ENCODE measurements at places on chromosomes 7 and 10.

DNA sequence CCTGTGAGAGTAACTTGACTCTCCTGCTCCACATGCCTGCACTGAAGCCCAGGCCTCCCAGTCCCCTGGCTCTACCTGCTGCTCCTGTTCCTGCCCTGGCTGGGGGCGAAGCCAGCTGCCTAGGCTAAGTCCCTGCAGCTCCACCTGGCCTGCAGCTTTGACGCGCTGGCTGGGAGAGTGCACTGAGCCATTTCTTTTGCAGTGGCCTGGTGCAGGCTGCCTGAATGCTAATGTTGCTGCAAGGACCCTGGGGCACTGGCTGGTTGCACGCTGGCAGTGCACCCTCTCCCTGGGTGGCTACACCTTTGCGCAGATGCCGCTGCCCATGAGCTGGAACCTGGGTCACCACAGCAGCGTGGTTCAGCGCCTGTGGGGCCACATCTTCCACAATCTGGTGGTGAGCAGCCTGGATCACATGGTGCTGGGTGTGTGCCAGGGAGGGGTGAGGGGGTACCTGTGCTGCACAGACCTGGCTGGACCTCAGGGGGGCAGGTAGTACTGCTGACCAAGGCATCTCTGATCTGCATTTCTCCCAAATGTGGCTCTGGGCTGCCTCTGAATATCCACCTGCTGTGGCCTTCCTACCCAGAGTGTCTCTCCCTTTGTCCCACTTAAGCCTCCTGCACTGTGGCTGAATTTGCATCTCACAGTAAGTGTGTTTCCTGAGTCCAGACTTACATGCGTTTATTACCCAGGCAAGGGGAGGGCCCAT lies 20.0 kb downstream of the IMPDH1 start:
- DNase-seq, result no peak

- DNase-seq, result no peak
Observed at GRCh38 chr10:79340646-79341244, 6.5 kb upstream of the PPIF start.

- no peak for DNase-seq
Observed at GRCh38 chr10:98636921-98637329, 190.2 kb upstream of the HPS1 start.

DNA sequence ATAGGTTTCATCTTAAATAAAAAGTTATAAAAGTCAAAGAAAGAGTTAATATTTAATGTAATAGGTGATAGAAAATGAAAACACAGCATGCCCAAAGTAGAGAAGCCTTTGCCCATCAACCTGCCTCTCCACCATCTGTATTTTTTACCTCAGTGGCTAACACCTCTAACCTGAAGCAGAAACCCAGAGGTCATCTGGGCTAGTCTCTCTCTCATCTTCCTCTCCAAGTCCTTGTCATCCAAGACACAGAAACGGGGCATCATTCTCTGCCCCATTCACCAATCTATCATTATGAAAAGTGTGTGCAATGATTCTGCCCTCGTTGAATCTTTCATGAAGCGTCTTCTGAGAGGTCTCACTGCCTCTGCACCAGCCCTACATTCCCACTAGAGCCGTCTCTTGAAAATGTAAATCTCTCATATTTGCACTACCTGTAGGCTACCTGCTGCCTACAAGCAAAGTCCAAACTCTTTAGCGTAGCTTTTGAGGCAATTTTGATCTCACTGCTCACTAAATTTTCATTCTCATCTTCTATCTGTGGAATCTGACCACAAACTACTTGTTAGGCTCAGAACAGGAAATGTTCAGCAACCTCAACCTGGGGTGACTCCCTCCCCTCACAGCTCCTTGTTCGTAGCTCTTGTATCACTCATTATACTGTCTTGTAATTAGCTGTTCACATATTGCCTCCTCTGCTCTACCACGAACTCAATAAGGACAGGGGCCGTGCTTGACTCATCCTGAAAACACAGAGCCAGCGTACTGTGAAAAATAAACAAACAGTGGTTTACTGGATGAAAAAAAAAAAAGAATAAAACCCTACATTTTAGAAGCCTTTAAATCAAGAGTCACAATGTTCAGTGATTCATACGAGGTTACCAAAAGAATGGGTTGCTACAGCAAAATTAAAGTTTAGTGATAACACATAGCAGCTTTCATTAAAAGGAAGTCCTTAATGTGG lies 83.1 kb downstream of the CTNNA3 start:
- peak; percentile 65 for DNase-seq

- DNase-seq, result no peak
Observed at GRCh38 chr10:87878664-87879459, 15.4 kb downstream of the PTEN start.

GRCh38 chr10:73310475-73310874 lies 48.2 kb downstream of the CFAP70 start:
- no peak for DNase-seq

DNA sequence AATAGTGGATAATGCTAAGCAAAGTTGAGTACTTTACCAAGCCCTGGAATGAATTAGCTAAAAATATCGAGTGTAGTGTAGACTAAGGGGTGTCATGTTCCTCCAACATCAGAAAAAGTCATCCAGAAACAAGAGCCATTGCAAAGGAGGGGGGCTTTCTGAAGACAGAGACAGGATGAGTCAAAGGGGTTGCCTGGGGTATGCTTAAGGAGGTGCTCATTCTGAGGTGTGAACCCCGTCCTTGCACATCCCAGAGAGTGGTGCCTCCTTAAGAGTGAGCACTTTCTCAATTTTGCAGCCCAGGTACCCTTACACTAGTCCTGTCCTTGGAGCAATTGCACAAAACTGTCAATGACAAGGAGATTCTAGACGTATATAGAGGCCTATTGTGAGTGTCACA lies 43.1 kb upstream of the C10orf71 start:
- no peak for DNase-seq

- no peak for DNase-seq
Observed at GRCh38 chr10:107139237-107139636, 25.3 kb downstream of the SORCS1 start.

GRCh38 chr10:117159390-117159789 lies 21.3 kb upstream of the VAX1 start:
- DNase-seq, result no peak

DNA sequence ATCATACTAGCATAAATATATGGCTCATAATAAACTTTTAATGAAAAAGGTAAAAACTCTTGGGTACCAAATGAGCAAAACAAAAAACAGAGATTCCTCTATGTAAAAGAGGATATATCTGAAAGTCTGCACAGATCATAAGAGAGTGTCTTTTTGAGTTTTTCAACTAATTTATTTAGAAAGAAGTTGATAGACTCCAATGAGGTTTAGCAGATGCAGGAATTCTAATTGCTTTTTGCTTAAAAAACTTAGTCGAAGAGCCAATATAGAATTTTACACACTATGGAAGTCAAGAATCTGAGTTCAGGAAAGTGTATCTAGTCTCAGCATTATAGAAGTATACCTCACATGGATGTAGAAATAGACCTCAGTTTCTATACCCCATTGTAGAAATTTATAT lies 3.4 kb upstream of the MLLT10 start:
- no peak for DNase-seq

DNA sequence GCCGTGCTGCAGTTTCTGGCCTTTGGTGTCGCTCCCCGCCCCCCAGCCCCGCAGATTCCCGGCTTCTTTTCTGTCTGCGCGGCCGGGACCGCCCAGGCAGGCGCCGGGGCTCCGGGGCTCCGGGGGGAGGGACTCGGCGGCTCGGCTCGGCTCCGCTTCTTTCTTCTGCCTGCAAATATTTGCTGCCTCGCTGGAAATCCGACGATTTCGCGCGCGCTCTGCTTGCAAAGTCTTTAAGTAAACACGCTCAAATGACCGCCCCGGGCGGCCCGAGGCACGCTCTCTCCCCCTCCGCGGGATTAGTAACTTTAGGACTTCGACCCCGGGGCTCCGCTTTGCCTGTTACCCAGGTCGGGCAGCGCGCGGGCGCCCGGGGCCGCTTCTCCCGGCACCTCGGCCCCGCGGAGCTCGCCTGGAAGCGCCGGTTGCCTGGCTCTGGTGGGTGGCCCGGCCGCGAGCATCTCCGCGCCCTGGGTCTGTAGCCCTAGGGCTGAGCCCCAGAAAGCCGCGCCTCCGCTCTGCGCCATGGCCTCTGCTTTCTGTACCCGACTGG lies 3.9 kb upstream of the GATA3 start:
- DNase-seq, result peak; percentile 51

GRCh38 chr10:90288391-90288933 lies 569.4 kb downstream of the HTR7 start:
- no peak for DNase-seq

DNA sequence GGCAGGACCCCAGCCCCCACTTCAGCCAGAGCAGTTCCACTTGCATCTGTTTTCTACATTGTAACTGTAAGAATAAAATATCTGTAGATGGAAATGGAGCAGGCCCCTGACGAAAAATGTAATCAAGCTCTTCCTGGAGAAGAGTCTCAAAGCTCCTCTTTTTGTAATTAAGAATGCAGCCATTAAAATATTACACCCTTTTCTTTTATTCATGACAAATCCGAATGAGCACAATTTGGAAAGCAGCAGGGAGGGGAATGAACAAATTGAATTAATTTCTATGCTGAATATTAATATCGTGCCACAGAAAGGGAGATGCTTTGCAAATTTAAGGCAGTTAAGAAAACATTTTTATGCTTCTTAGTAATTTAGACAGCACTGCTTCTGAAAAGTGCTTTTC lies 24.8 kb upstream of the CAPZA2 start:
- DNase-seq, result no peak

GRCh38 chr7:156607332-156608172 lies 33.0 kb upstream of the RNF32 start:
- DNase-seq, result no peak

GRCh38 chr7:55247428-55247827 lies 117.7 kb upstream of the LANCL2 start:
- no peak for DNase-seq

Data from stimulated activated CD4-positive, alpha-beta T cell treated with anti-CD3 and anti-CD28 coated beads, Interleukin-15, amount 100 ng/mL, for 24 hours (primary cell).